ENCODE measurements at places on chromosomes 13 and 19. TPM values are rescaled to one million over a fixed set of nuclear protein-coding genes. Genes with fewer than 3 reads are reported as not detected.
A peak's percentile ranks its signal among the peaks of the same experiment; 100 is the strongest.

The PSMC4 gene
- total RNA-seq = 100 TPM

The DIAPH3 gene
- 11.4 TPM for total RNA-seq

The LRFN3 gene
- 31.5 TPM for total RNA-seq

The SERTAD3 gene
- total RNA-seq = 26.5 TPM

The CDC42EP5 gene
- total RNA-seq = 1.6 TPM

The ZNF443 gene
- 13.8 TPM for total RNA-seq

The MBD3L5 gene
- not detected for total RNA-seq

The XPO4 gene
- 22.8 TPM for total RNA-seq

The ISYNA1 gene
- total RNA-seq = 234 TPM

- DNase-seq = no peak
Observed at GRCh38 chr13:95250961-95251360, 50.3 kb downstream of the ABCC4 start.

DNA sequence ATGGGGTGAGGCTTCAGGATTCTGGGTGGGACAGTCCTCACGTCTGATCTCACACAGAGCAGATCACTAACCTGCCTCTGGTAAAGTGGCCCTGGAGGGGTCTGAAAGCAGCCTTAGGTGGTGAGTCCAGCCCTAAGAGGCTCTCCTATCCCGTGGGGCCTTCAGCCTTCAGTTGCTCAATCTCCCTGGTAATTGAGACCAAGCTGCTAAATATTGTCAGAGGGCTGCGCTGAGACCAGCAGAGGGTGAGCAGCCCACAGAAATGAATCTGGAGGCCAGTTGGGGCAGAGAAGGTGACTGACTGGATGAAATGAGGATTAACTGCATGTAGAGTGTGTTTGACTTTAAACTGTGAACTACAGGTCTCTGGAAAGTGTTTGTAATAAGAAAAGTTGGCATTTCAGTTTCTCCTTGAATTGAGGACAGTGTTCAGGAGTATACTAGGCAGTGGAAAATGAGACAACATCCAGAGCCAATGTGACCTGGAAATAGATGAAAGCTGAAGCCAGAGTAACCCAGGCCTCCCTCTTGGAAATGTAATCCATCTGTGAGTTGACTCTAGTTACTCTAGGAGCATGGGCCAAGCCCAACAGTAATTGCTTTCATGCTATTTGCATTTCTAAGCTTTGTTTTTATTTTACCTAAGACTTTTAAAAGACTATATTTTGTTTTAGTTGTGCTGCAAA, 14.3 kb upstream of the HSPH1 start:
- DNase-seq = no peak

GRCh38 chr19:6739390-6739882, at the start of gene TRIP10:
TSS of gene TRIP10 (plus strand) at chr19:6739680. CDS start at chr19:6739762, 82 bp downstream.
- peak; percentile 62 for DNase-seq

- DNase-seq = no peak
Observed at GRCh38 chr13:63864171-63864902, 2448.7 kb upstream of the PCDH20 start.

- no peak for DNase-seq
Observed at GRCh38 chr19:58338825-58339558, 12.2 kb downstream of the ZSCAN22 start.

DNA sequence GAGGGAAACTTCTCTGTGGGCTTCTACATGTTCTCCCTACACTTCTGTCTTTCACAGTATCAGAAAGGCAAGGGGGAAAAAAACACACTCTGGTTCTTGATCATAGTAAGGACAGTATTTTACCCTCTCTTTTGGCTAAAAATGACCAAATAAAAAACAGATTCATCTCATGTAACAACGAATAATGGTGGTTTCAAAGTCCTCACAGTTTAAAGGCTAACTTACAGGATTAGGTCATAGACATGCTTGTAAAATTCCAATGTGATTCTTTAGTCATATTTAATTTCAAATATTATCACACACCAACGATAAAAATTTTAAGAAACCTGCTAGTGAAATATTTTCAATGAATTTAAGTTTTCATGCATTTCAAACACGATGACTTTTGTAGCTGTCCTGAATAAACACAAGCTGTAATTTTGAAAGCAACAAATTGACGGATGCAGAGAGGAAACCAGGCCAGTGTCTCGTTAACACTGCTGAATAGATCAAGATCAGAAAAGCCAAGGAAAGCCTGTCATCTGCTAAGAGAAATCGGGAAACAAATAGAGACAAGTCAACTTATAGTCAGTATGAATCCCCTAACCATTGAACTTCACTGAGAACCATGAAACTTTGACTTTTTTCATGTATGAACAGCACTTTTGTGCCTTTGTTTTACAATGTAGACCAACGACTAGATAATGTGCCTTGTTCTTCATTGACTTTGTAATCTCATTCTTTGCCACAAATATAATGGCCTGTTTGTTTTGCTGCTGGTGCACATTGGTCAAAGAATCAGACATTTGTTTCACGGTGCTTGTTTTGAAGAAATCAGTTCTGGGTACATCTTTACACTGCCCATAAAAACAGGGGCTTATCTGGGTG, 22.0 kb downstream of the MBNL2 start:
- no peak for DNase-seq

- DNase-seq = no peak
Observed at GRCh38 chr19:55621205-55621672, 3.1 kb downstream of the ZNF784 start.

DNA sequence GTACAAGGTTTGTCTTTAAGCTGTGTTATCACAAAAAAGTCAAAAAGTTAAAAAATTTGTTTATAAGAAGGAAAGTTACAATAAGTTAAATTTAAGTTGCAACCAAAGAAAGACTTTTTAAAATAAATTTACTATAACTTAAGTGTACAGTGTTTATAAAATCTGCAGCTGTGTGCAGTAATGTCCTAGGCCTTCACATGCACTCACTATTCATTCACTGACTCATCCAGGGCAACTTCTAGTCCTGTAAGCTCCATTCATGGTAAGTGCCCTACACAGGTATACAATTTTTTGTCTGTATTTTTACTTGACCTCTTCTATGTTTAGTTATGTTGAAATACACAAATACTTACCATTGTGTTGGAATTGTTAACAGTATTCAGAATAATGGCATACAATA, 667.9 kb upstream of the SLITRK5 start:
- no peak for DNase-seq

DNA sequence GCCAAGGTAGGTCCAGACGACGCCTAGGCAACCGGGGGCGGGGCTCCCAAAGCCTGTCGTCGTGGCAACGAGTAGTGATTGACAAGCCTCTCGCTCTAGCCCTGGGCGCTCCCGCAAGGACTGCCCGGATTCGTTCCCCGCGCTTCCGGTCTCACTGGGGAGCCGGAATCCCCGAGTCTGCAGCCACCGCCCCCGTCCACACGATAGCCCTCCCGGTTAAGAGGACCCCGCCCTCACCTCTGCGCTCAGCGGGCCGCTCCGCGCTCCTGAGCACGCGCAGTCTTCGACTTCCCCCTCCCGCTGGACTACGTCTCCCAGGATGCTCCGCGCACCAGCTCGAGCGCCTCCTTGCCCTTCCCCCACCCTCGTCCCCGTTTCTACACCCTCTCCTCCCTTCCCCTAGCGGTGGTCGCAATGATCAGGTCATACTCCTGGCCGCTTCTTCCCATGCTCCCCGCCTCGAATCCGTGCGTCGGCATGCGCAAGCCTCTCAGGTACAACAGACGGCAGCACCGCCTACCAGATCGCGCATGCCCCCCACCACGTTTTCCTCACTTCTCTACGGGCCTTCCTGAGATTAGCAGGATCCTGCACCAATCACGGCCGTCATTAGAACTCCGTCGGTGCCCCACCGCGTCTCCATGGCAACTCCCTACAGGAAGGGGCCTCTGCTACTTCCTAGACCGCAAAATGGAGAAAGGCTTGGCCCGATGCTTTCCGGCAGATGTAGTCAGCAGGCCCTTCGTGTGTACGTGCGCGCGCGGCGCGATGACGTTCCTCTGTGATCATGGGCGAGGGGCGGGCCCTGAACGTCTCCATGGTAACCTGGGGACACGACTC, at the start of gene MZF1:
TSS of gene MZF1 (minus strand) at position 518 of the 840 bp plus-strand sequence. CDS start 1,946 bp downstream, outside the sequence.
- DNase-seq = peak; percentile 99

DNA sequence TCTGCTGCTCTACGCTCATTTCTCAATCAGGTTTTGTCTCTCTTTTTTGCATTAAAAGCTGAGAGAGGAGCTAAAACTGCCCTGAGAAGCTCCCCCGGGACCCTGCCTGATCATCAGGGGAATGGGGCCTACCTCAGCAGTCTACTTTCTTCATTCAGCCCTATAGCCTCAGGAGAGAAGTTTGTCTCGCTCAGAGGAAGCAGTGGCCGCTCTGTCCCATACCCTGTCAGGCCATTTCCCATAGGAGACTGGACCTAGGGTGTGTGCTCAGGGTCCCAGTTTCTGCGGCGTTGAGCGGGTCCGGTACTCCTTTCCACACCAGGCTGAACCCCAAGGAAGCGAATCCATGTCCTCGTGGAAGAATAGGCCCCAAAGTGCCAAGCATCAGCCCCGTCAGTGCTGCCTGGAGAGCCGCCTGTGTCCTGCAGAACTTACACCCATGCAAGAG, 21.7 kb downstream of the UBE2L5 start:
- DNase-seq = no peak

GRCh38 chr19:19525611-19526380, 2.9 kb upstream of the YJEFN3 start:
- DNase-seq = no peak

- no peak for DNase-seq
Observed at GRCh38 chr19:410243-410781, 1.4 kb upstream of the C2CD4C start.

- no peak for DNase-seq
Observed at GRCh38 chr13:104823071-104823470, 1712.4 kb downstream of the EFNB2 start.

DNA sequence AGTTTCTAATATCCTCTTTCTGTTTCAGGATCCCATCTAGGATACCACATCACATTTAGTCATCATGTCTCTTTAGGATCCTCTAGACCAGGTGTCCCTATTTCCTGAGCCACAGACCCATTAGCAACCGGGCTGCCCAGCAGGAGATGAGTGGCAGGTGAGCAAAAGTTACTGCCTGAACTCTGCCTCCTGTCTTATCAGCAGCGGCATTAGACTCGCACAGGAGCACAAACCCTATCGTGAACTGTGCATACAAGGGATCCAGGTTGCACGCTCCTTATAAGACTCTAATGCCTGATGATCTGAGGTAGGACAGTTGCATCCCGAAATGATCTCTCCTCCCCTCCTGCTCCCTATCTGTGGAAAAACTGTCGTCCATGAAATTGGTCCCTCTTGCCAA, 7.8 kb upstream of the CEBPG start:
- DNase-seq = no peak

DNA sequence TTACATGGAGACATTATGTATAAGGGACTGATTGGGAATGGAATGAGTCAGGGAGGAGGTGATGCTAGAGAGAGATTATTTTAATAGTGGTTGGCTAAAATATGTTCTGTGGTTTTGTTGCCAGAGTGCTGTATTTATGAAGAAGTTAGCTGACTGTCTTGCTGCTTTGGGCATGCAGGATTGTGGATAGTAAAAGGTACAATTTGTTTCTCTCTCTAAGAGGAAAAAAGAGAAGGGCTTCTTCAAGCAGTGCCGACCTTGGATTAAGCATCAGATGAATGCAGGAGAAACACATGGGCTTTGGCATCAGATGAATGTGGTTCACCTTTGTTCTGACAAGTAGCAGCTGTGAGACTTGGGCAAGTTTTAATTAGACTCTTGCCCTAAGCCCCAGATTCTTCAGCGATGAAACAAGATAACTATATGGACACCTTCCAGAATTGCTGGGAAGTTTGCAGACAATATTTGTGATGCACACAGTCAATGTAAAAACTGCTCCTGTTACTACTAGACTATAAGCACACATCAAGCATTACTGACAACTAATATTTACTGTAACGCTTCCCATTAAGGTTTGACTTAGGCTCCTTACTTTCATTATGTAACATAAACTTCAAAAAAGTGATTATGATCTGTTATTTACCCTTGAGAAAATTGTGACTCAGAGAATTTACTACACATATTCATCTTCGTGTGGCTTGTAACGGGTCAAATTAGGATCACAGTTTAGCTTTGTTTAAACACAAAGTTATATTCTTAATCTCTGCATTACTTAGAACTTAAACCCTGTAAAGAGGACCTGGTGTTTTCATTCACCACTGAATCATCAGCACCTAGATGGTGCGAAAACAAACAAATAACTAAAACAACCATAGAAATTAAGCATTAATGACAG, 824.0 kb downstream of the PCDH9 start:
- DNase-seq = no peak

- no peak for DNase-seq
Observed at GRCh38 chr19:21848706-21849105, 12.7 kb upstream of the ZNF43 start.

DNA sequence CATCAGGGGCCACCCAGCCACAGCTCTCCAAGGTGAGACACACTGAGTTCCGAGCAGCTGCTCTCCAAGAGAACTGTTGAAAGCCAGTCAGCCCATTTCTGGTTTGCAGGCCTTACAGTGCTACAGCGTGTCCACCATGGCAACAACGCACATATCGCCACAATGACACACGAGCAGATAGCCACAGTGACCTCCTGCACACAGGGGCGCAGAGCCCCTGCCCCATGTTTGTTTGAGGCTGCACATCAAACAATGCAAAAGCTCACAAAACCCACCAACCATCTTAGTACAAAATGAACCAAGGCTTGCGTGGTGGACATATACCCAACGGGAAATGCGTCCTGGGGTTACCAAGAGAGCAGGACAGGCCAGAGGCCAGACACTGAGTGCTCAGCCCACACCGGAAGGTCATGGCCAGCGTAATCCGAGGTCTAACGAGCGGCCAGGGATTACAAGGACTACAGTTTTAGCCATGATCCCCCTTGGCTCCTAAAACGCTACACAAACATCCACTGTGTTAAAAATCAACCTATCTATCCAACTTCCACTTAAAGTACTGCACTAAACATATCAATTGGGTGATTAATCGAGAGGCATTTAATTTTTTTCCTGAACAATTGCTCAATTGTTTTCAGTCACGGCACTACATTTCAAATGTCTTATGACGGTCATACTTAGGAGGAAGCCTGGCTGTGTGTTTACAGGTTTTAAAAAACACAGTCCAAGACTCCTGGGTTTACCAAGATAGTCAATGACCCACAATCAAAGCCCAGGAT, 56.0 kb downstream of the STK24 start:
- no peak for DNase-seq

DNA sequence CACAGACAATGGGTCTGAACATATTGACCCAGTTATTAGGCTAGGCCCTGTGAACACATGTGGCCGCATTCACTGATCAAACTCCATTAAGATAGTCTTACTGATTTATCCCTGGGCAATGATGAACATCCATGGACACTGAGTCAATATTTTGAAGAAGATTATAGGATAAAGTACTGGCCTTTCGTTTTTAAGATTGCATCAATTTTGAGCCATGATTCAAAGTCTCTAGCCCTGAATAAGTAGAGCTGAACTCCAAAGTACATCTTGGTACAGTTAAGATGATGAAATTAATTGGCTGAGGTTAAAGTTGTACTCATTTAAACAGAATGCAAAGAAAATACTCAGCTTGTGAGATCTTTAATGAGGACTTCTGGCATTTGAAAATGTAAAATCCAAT, 1581.9 kb downstream of the EFNB2 start:
- DNase-seq = no peak

- DNase-seq = no peak
Observed at GRCh38 chr13:97321616-97322321, 99.6 kb downstream of the MBNL2 start.
